Ascending aorta (tissue), 2 donors: ENCODE measurements at places on chromosomes 3 and 15.

DNA sequence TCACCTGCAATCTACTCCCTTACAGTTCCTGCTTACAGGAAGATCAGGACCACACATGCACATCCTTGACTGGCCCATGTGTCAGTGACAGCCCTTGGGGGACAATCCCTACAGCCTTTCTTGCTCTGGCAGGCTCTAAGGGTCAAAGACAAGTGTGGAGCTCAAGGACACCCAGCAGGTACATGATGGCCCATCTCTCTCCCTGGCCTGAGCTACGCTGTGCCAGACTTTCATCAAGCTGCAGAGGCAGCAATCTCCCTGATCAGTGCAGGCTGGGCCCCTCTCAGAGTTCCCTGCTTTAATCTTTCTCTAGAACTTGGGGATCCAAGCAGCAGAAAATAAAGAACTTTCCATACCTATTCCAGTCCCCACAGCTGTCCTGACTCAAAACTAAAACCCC is 2.6 kb downstream of the SEMA7A start:
- no peaks in the 10 kb centered on the region for H3K36me3 ChIP-seq
- no peak overlapping the region for H3K27ac ChIP-seq
- H3K4me1 ChIP-seq = peaks cover 6% of the 10 kb centered on the region

DNA sequence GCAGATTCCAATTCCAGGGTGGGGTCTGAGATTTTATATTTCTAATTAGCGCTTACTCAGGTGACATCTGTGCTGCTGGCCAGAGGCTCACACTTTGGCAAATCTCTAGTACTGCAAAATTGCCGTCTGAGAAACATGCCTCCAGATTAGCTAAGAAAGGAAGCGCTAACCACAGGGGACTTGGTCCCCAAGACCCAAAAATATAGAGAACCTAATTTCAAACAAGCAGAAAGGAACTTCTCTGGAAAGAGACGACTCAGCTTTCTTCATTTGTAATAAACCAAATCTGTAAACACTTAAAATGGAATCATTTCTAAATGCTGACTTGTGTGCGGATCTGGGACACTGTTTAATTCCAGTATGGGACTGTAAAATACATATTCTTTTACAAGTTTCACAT is 55.7 kb downstream of the B3GNT5 start:
- DNase-seq = no peak
- no peaks in the 10 kb centered on the region for H3K36me3 ChIP-seq
- no peaks in the 10 kb centered on the region for H3K4me1 ChIP-seq
- H3K4me3 ChIP-seq = no peak overlapping the region
- H3K27me3 ChIP-seq = no peaks in the 10 kb centered on the region

DNA sequence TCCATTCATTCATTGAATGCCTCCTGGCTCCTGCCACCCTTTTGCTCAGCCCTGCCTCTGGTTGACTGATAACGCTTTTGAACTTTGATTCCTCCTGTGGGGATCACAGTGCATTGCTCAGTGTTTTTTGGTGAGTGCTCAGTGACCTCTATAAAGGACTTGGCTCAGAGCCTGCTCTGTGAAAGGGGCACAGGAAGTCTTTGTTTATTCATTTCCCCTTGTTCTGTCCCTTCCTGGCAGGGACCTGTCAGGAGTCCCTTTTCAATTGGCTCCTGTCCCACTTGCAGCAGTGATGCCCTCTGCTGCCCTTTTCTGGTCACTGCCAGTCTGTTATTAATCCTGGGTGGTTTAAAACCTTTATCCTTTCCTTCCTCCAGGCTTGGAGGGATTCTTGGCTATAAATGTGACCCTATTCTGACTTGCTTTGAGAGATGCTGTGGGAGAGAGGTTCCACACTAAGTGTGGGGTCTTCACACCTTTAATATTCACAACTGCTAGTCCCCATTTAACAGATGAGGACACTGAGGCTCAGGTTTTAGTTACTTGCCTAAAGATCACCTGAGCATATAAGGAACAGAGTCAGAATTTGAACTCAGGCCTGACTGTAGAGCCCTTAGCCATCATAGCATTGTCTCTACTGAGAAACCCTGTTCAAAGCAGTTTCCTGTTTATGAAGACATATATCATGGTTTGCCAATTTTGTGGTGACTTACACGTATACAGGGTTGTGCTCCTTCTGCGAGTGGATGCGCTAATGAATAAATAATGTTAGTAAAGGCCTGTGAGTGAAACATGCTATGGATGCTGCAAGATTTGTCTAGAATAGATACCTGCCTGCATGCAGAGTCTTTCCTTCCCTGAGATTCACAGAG is 23.2 kb upstream of the TATDN2 start:
- H3K4me3 ChIP-seq = no peak overlapping the region
- H3K27ac ChIP-seq = peak overlapping the region; percentile 23
- no peaks in the 10 kb centered on the region for H3K4me1 ChIP-seq

DNA sequence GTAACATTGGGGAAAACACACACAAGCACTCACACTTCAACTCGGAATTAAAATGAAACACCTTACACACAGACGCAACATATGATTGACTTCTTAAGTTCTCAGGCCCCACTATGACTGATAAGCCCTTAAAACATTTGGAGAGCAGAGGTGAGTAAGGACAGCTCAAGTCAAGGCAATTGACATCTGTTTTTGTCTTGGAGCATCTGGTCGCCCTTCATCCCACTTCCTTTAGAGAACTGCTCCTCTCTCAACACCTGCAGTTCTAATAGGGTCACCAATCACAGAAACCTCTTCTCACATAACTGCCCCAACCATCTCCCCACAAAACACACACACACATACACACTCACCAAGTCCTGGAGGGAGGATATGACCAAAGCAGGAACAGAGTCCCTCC is 43.4 kb downstream of the ERC2 start:
- H3K36me3 ChIP-seq = no peaks in the 10 kb centered on the region
- H3K27me3 ChIP-seq = no peaks in the 10 kb centered on the region
- no peaks in the 10 kb centered on the region for H3K4me1 ChIP-seq
- H3K4me3 ChIP-seq = no peak overlapping the region

GRCh38 chr3:55899887-55900286 is 412.8 kb upstream of the WNT5A start:
- no peak for DNase-seq
- H3K4me1 ChIP-seq = no peaks in the 10 kb centered on the region
- no peak overlapping the region for H3K4me3 ChIP-seq
- no peaks in the 10 kb centered on the region for H3K36me3 ChIP-seq

DNA sequence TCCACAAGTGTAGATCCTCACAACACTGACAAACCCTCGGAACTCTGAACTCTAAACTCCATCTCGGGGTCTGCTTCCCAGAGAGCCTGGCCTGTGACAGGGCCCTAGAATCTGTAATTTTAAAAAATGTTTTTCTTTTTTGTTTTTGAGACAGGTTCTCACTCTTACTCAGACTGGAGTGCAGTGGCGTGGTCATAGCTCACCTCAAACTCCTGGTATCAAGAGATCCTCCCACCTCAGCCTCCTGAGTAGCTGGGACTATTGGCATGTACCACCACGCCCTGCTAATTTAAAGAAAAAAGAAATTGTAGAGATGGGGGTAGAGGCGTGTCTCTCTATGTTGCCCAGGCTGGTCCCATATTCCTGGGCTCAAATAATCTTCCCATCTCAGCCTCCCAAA is 26.2 kb downstream of the CRABP1 start:
- H3K27ac ChIP-seq = no peak overlapping the region
- H3K4me3 ChIP-seq = no peak overlapping the region
- no peaks in the 10 kb centered on the region for H3K36me3 ChIP-seq
- no peaks in the 10 kb centered on the region for H3K27me3 ChIP-seq
- no peak for DNase-seq

DNA sequence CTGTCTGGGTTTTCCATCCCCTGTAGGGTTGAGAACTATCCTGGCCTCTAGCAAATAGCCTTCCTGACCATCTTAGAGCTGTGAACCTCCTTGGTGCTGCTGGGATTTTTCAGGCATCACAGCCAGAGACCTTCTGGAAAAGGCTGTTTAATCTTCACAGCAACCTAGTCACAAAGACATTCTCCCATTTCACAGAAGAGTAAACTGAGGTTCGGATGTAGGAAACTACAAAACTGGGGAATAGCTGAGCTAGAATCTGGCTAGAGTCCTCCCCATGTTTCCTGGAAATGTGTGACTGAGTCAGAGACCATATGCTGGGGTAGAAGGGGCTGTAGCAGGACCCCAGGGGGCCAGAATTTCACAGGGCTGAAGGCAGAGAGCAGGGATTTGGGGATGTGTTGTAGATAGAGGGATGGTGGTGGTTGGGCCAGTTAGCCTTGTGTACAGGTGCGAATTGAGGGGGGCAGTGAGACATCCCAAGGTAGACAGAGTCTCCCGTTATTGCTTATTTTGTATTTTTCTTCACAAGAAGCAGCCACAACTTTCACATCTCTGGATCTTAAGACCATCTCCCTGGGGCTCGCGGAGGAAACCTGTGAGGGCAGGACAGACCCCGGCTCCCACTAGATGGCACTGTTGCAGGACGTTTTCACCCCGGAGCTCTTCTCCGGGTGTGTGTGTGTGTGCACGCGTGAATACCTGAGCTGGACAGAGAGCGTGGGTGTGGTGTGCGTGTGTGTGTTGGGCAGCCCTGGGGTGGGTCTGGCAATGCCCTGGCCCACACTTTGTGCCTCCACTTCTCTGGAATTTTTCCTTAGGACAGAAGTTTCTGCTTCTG is 66.9 kb upstream of the PRR23C start:
- peak; percentile 61 for DNase-seq
- no peaks in the 10 kb centered on the region for H3K36me3 ChIP-seq
- no peaks in the 10 kb centered on the region for H3K27me3 ChIP-seq

DNA sequence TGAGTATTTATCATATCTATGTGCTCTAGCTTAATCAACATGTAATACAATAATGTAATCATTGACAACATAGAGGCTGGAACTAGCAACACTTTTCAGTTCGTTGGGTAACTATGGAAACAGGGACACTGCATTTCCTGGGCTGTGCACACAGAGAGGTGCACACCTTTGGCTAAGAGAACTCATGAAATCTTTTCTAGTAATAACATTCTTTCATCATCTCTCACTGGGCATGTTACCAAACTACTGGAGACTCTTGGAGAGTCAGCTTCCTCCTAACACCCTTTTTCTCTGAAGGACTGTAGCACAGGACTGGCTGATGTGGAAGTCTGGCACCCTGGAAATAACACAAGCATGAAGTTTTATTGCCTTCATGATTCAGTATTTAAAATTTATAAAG is 135.6 kb downstream of the KCNMB2 start:
- H3K27ac ChIP-seq = no peak overlapping the region
- H3K4me1 ChIP-seq = no peaks in the 10 kb centered on the region
- no peaks in the 10 kb centered on the region for H3K27me3 ChIP-seq
- DNase-seq = no peak
- H3K36me3 ChIP-seq = no peaks in the 10 kb centered on the region

- H3K27ac ChIP-seq = peak overlapping the region; percentile 63
- no peaks in the 10 kb centered on the region for H3K36me3 ChIP-seq
- DNase-seq = no peak
- no peak overlapping the region for H3K4me3 ChIP-seq
- no peaks in the 10 kb centered on the region for H3K27me3 ChIP-seq
Observed at GRCh38 chr3:111712294-111713167, 117.4 kb upstream of the ZBED2 start.

DNA sequence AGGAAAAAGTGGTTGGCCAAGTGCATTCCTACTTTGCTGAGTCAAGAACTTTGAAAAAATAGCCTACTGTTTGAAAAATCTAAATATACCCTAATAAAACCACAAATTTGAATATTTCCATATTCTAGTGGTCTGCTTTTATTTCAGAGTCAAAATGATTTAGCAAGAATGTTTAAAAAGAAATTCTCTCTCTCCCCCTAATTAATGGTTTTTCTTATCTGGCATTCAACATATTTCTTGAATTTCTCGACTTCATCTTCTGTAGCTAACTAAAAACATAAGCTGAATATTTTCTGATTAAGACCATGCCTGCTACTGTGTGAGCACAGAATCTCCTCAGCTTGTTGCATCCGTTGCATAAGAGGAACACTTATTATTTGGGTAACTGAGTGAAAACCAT is 563.5 kb upstream of the TBL1XR1 start:
- DNase-seq = no peak
- no peaks in the 10 kb centered on the region for H3K4me1 ChIP-seq
- H3K4me3 ChIP-seq = no peak overlapping the region
- H3K27me3 ChIP-seq = no peaks in the 10 kb centered on the region

- H3K27ac ChIP-seq = no peak overlapping the region
- no peak overlapping the region for H3K4me3 ChIP-seq
- H3K36me3 ChIP-seq = no peaks in the 10 kb centered on the region
- H3K27me3 ChIP-seq = no peaks in the 10 kb centered on the region
Observed at GRCh38 chr3:190877925-190878324, 15.4 kb upstream of the GMNC start.

GRCh38 chr15:91807122-91807521 is 46.4 kb upstream of the SLCO3A1 start:
- no peaks in the 10 kb centered on the region for H3K27me3 ChIP-seq
- H3K36me3 ChIP-seq = no peaks in the 10 kb centered on the region
- H3K27ac ChIP-seq = no peak overlapping the region
- no peak overlapping the region for H3K4me3 ChIP-seq
- no peak for DNase-seq

GRCh38 chr3:126266850-126267168 is 86.4 kb upstream of the ALDH1L1 start:
- peaks cover 18% of the 10 kb centered on the region for H3K4me1 ChIP-seq
- no peaks in the 10 kb centered on the region for H3K36me3 ChIP-seq
- peak overlapping the region; percentile 99 for H3K27ac ChIP-seq
- H3K27me3 ChIP-seq = no peaks in the 10 kb centered on the region

DNA sequence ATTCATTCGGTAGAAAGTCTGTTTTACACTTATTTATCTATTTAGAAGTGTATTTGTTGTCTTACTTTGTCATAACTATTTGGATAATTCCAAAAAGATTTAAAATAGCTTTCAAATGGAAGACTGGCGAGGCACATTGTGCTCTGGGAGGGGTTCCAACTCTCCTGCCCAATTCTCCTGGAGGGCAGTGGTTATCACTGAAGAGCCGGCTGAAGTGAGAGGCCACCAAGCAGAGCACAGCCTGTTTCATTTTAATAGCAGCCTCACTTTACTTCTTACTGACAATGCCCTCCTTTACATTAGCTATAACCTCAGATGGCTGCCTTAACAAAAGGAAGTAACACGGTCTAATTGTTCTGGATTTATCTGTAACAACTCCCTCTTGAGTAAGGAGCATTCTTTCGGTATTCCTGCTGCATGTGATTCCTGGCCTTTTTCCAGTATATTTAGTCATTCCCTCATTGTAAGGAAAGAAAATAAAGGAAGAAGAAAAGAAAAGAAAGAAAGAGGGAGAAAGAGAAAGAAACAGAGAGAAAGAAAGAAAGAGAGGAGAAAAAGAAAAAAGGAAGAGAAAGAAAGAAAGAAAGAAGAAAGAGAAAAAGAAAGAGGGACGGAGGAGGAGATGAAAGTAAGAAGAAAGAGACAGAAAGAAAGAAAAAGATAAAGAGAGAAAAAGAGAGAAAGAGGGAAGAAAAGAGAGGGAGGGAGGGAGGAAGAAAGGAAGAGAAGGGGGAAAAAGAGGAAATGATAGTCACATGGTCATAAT is 339.8 kb upstream of the WNT5A start:
- no peaks in the 10 kb centered on the region for H3K4me1 ChIP-seq
- no peak overlapping the region for H3K27ac ChIP-seq
- no peak overlapping the region for H3K4me3 ChIP-seq
- no peaks in the 10 kb centered on the region for H3K27me3 ChIP-seq
- DNase-seq = no peak

DNA sequence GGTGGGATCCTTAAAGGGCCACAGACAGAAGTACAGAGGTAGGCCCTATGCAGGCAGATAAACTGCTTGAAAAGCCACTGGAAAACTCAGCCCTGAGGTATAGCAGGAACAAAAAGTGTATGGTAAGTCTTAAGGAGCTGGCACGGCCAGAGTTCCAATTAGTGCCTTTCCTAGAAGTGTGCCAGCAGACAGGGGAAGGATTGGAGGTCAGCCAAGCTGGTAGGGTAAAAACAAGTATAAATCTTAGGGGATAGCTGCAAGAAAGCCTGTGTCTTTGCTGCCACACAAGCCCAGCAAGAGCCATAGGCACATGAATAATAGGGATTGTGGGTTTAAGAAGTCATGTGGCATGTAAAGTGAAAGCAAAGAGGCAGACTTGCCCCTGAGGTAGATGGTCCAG is 582.5 kb downstream of the PLOD2 start:
- H3K27ac ChIP-seq = no peak overlapping the region
- no peaks in the 10 kb centered on the region for H3K36me3 ChIP-seq
- H3K4me3 ChIP-seq = no peak overlapping the region
